Right lung (tissue), 10 donors: ENCODE measurements at places on chromosomes 2 and 18. TPM values are rescaled to one million over a fixed set of nuclear protein-coding genes. Genes with fewer than 3 reads are reported as not detected.
A peak's percentile ranks its signal among the peaks of the same experiment; 100 is the strongest.

Gene MC5R
- polyA plus RNA-seq = not detected

Gene INHA
- polyA plus RNA-seq = 0.65 TPM

Gene GNLY
- 1.9 TPM for polyA plus RNA-seq

Gene FBXO41
- polyA plus RNA-seq = 2.1 TPM

Gene IL1RL1
- 0.28 TPM for polyA plus RNA-seq

Gene MROH2A
- 0.59 TPM for polyA plus RNA-seq

DNA sequence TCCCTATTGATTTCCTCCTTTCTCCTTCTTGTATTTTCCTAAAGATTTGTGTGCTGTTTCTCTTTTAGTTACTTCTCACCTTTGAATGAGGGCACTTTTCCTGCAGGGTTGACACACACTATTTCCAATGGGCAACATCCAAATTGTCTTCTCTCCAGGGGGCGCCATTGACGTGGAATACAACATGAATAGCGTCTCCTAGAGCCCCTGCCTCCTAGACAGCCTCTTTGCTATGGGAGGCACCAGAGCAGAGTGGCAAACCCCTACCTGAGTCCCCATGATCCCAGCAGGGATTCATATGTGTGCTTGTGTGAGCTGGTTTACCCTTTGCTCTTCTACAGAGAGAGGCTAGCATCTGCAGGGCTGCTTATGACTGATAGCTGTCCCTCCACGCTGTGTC lies 61.3 kb upstream of the ITSN2 start:
- DNase-seq = no peak

DNA sequence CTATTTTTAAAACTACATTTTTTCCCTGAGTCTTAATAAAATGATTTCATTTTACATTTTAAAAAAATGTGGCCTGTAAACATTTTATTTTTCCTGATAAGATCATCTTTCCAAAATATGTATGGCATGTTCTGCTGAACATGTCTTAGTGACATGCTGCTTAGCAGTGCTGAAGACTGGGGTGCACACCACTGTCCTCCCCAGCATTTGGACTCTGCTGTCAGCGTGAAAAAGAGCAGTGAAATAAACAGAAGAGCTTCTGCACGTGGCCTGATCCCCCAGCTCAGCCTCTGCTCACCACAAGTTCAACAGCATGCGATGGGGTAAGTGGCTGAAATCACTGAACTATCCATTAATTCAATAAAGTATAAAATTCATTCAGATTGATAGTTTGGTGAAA lies 81.6 kb upstream of the ZNF521 start:
- DNase-seq = no peak

GRCh38 chr2:74551530-74551929 lies 2.2 kb downstream of the LOXL3 start:
- no peak for DNase-seq

GRCh38 chr2:226073496-226074160 lies 674.1 kb downstream of the NYAP2 start:
- DNase-seq = no peak

GRCh38 chr18:77323640-77324299 lies 74.1 kb downstream of the GALR1 start:
- DNase-seq = no peak

DNA sequence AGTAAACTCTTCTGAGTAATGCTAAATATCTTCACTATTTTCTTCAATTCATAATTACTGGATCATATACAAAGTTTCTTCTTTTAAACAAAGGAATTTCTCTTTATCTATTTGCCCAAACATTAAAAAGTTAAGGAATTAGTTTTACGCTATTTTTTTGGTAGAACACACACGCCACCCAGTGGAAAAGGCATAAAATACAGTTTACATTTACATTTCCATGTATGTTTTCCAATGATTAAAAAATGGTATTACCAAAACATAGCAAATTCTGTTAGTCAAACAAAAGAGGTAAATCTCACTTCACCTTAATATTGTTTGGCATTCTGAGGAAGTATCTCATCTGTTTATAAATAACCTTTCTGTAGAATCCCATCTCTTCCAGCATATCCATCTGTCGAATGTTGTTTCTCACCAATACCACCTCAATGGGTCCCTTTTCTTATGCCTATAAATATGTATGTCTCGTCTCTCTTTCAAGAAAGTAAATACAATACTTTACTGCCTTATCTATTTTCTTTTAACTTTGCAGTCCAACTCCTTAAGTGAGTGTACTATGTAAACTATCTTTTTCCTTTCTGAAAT lies 7.2 kb downstream of the BOLL start:
- DNase-seq = peak; percentile 33

DNA sequence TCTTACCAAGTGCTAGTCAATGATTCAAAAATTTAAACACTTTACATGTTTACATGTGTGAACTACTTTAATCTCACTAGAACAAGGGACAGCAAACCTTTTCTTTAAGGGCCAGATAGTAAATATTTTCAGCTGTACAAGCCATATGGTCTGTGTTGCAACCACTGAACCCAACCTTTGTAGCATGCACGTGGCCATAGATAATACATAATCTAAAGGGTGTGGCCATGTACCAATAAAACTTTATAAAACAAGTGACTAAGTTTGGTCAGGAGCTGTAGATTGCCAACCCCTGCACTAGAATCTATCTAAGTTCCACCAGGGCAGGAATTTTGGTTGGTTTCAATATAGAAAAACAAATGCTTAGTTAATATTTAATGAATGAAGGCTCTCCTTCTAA lies 18.4 kb upstream of the SPRED2 start:
- no peak for DNase-seq

- DNase-seq = no peak
Measured at GRCh38 chr18:58965291-58966004, 100.8 kb downstream of the ZNF532 start.

- DNase-seq = no peak
Measured at GRCh38 chr18:11512096-11513025, 97.0 kb upstream of the SLC35G4 start.

DNA sequence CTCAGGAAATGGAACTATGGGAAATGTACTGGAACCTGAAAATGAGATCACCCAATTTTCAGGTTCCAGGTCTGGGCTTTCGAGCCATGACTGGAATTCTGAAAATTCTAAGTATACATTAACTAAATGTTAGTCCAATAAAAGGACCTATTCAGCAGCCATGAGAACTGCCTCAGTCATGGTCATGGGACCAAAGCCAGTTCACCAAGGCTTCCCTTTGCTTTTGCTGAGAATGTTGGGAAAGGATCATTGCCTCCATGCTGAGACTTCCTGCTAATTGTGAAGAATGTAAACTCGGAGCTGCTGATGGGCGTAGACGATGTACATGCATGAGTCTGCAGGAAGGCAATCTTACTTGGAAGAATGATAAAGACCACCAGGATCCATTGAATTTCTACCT lies 624.4 kb upstream of the SOX11 start:
- DNase-seq = no peak

DNA sequence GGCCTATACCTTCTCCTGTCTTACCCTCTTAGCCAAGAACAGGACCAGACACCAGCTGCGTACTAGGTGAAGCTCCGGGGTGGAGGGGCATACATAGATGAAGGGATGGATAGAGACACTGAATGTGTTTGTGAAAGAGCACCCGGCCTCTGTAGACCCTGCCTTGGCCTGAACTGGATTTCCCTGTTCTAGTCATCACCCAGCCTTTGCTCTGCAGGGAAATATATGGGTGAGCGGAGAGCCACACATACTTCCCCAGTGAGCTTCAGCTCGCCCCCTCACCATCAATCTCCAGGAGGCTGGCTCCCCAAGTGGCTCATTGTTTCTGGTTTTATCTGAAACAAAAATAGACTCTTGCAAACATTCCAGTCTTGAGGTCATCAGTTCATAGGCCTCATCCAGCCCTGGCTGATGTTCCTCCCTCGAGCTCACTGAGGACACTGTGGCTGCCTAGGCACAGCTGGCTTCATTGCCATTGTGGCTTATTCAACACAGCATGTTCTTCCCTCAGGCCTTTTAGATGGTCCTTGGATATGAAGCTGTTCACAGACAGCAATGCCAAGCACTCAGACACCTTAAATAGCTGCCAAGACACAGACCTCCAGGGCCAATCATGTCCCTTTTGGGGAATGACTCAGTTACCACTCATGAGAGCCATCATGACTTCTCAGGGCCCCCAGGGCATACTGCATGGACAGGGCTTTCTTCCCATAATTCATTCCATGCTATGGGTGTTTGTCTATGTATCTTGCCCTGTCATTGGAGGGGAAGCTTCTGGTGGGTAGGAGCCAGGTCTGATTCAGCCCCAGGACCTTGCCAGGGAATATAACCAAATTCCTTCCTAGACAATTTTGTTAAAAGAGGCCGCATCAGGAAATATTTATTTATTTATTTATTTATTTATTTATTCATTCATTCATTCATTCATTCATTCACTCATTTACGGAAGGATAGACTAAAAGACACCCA lies 82.4 kb downstream of the TTC32 start:
- DNase-seq = no peak

- no peak for DNase-seq
Measured at GRCh38 chr2:20110876-20111275, 59.4 kb upstream of the LAPTM4A start.

- no peak for DNase-seq
Measured at GRCh38 chr18:54776282-54776977, 51.8 kb upstream of the RAB27B start.

DNA sequence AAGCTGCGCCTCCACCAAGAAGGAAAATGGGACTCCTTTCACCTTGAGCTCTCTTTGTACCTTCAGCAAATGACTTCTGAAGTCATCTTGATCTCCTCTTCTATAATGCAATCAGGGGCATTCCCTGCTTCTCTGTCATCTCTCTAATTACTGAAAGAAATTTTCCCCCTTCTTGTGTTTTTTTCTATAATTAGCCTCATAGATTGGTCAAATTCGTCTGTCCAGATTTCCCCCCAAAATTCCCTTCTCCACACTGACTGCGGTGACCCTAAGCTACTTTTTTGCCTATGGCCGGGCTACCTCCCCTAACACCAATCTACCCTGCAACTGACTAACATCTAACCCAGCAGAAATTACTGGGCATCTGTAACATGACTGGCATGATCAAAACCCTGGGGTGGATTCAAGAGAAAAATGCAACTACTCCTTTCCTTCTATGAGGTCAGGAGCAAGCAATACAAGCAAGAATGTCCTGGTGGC lies 168.6 kb downstream of the BCL2 start:
- no peak for DNase-seq

DNA sequence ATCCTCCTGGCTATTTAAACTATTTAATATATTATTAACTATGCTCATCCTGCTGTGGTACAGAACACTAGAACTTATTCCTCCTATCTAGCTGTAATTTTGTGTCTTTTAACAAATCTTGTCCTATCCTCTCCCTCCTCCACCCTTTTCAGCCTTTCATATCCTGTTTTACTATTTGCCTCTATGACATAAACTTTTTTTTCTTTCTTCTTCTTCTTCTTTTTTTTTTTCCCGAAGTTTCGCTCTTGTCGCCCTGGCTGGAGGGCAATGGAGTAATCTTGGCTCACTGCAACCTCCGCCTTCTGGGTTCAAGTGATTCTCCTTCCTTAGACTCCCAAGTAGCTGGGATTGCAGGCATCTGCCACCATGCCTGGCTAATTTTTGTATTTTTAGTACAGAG lies 201.5 kb downstream of the LPIN1 start:
- DNase-seq = no peak

- no peak for DNase-seq
Measured at GRCh38 chr2:30872797-30873196, 65.6 kb upstream of the CAPN13 start.

DNA sequence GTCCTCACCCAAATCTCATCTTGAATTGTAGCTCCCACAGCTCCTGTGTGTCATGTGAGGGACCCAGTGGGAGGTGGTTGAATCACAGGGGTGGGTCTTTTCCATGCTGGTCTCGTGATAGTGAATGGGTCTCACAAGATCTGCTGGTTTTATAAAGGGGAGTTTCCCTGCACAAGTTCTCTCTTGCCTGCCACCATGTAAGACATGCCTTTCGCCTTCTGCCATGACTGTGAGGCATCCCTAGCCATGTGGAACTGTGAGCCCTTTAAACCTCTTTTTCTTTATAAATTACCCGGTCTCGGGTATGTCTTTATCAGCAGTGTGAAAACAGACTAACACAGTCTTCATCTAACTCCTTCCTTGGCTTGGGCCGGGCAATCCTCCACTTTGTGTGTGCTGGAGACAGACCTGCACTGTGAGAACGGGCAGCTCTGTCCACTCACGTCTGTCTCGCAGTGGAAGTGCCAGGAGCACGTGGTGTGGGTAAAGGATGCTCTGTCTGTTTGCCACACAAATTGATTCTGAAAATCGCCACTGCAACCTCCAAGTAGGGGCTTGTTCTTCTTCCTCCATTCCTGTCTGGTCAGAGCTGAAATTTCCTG lies 47.6 kb upstream of the OTOS start:
- no peak for DNase-seq
